ENCODE measurements at places on chromosomes 11 and 22. TPM values are rescaled to one million over a fixed set of nuclear protein-coding genes. Genes with fewer than 3 reads are reported as not detected.

SLC15A3 gene
- 4.0 TPM for total RNA-seq

CD3D gene
- not detected for total RNA-seq

SMIM35 gene
- not detected for total RNA-seq

PLA2G6 gene
- total RNA-seq: 11.3 TPM

THY1 gene
- 713 TPM for total RNA-seq

SYT13 gene
- not detected for total RNA-seq

NRIP3 gene
- total RNA-seq: 37.7 TPM
